ENCODE measurements at places on chromosomes 3 and 15.

GRCh38 chr15:40085266-40085665 is 23.4 kb downstream of the BMF start:
- DNase-seq = no peak

- no peak for DNase-seq
Measured at GRCh38 chr15:58017869-58018268, 47.6 kb downstream of the ALDH1A2 start.

- no peak for DNase-seq
Measured at GRCh38 chr15:77371850-77372563, 47.9 kb downstream of the PEAK1 start.

GRCh38 chr15:101354891-101355623 is 60.0 kb upstream of the SNRPA1 start:
- DNase-seq = no peak

DNA sequence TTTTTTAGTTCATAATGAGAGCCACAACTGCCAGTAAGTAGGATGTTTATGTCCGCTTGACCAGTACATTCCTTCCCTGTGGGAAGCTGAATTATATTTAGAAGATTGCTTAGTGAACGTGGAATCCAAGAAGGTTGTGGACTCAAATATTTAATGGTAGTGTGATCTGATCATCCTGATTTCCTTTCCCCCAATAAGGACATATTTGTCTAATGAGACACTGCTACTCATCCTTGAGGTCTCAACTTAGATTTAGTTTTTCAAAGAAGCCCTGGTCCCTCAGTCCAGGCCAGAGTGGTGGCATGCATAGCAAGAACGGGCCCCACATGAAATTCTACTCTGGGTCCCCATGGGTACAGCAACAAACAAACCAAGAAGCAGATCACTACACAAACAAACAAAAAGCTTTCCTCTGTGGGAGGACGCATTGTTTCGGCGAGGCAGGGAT is 60.8 kb downstream of the USP13 start:
- DNase-seq = no peak

- no peak for DNase-seq
Measured at GRCh38 chr3:195838714-195839113, 27.0 kb upstream of the MUC4 start.

- no peak for DNase-seq
Measured at GRCh38 chr3:178859386-178859785, 212.2 kb downstream of the ZMAT3 start.

- DNase-seq = no peak
Measured at GRCh38 chr3:195032106-195032759, 238.7 kb downstream of the XXYLT1 start.

GRCh38 chr3:180072786-180073185 is 36.0 kb upstream of the PEX5L start:
- no peak for DNase-seq

DNA sequence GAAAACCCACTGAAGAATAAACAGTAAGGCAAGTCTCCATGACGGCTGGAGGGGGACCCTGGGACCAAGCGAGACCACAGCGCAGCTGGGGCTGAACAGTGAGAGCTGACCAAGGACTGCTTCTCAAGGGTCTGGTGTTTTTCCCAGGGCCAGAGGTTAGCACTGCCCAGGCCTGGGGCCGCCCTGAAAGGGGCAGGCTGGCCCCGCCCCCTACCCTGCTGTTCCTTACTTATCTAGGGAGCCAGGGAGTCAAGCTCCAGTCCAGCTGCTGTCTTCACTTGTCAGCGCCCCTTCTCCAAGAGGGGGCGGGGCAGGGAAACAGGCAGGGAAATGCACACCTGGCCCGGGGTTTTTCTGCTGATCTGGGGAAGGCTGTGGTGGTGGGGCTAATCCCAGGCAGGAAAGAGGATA is 51.6 kb upstream of the HACD2 start:
- DNase-seq = no peak

- DNase-seq = no peak
Measured at GRCh38 chr15:48084759-48085590, 35.8 kb upstream of the SLC24A5 start.

- no peak for DNase-seq
Measured at GRCh38 chr15:89114990-89115389, 26.7 kb downstream of the ABHD2 start.

DNA sequence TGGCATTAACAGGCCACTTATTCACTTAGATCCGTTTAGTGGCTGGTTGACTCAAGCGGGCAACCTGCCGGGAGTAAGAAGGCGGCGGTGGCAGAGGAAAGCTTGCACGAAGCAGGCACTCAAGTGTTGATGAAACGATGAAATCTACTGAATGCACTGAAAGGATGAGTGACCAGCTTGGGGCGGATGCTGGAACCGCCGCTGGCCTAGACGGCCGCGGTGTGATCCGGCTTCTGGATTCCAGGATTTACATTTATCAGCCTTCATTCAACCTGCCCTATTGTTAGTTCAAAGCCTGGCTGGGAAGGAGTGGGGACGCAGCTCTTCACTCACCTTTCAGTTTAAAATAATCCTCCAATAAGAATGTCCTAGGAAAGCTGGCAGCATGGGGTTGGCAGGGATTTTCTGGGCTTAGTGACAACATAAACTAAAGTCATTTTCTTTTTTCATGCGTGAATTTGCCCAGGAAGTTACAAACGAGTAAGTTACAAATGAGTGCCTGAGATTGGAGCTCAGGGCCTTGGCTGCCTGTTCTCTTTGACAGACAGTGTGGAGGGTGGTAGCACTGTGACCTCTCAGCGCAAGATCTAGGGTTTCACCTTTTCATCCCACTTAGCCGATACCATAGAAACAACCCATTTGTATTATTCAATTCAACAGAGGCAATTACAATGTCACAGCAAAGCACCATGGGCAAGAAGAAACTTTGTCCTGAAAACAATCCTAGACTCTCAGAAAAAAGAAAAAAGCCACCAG is 1.1 kb upstream of the PLCH1 start:
- no peak for DNase-seq

GRCh38 chr3:82939491-82940097 is 1178.1 kb upstream of the GBE1 start:
- no peak for DNase-seq

- no peak for DNase-seq
Measured at GRCh38 chr3:131194816-131195215, 168.1 kb downstream of the NEK11 start.

DNA sequence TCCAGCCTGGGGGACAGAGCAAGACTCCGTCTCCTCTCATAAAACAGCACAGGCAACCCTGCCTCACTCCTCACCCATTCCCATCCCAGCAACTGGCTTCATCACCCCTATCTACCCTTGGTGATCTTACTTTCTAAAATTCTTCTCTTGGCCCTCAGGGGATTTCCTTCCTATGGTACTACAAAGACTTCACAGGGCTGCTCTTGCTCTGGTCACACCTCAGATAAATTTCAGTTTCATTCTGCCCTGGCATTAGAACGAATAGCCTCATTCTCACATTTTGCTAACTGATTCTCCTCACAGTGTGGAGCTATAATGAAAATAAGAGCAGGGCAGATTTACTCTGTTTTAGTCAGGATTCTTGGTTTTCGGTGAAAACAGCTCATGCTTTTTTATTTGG is 22.1 kb upstream of the CRBN start:
- DNase-seq = no peak

- no peak for DNase-seq
Measured at GRCh38 chr3:73235768-73236167, 174.3 kb downstream of the EBLN2 start.

GRCh38 chr15:90606641-90607040 is 76.9 kb downstream of the CRTC3 start:
- DNase-seq = no peak

- DNase-seq = no peak
Measured at GRCh38 chr15:73630921-73631362, 2.2 kb downstream of the NPTN start.

GRCh38 chr3:196096382-196096953 is 14.6 kb upstream of the TFRC start:
- no peak for DNase-seq

DNA sequence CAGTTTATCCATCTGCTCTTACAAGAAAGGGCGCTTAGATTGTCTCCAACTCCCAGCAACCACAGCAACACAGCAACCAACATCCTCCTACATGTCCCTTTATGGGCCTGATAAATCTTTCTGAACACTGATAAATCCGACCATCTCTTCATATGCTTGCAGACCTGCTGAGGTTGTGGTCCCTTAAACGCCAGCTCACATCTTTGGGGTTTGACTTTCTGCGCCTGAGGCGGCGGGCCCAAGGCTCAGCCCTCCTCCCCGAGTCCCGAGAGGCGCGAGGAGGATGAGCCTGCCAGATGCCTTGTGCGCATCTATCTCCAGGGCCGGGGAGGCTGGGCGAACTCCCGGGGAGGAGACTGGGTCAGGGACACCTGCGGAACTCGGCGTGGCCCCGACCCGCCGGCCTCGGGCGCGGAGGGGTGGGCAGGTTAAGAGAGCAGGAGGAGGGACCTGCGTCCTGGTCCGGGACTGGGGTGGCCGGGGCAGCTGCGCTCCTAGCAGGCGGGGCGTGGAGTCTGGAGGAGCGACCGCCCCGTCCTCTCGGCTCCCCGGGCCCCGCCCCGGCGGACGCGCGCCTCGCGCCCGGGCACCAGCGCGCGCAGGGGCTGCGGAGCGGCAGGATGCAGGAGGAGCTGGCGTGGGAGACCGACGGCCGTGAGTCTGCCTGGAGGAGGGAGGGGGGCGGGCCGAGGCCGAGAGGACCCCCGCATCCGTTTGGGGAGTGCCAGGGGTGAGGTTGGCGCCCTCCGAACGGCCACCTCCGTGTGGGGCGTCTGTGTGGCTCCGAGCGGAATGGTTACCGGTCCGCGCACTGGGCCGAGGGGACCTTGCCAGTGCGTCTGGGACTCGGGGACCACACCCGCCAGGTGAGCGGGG is at the start of gene ANKDD1A:
Gene ANKDD1A (plus strand): TSS at position 592 of the 876 bp plus-strand sequence. CDS start 29 bp downstream, at position 621.
- no peak for DNase-seq

- DNase-seq = no peak
Measured at GRCh38 chr15:64909546-64909945, 2.2 kb upstream of the ANKDD1A start.

DNA sequence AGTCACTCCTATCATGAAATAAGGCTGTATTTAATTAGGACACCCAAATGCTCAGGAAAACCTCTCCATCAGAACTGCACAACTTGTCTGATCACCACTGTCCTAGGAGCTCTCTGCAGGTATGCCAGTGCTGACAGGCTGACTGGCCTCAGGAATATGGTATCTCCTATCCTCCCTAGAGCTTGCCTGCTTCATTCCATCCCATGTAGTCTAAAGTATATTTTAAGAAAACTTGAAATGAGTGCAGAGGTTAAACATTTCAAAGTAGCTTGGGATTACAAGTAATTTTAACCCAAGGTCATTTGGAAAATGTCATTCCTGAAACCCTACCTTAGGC is 23.7 kb downstream of the FILIP1L start:
- DNase-seq = no peak

GRCh38 chr3:142609136-142609535 is 12.9 kb downstream of the PLS1 start:
- DNase-seq = no peak

- DNase-seq = no peak
Measured at GRCh38 chr3:87288446-87288845, 12.1 kb upstream of the POU1F1 start.

DNA sequence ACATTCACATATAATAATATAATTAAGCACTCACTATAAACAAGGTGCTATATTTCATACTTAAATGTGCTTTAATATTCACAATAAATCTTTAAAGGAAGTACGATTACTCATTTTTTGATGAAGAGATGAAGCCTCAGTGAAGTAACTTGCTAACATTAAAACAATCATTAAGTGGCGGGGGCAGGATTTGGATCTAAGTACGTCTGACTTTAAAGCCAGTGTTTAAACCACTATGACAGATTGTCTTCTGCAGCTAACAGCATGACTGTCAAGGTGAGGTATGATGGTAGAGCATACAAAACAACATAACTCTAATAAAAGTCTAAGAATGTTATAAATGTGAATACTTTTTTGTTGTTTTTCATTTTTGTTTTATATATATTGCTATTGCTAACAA is 862.1 kb downstream of the ROBO1 start:
- DNase-seq = no peak

- DNase-seq = no peak
Measured at GRCh38 chr3:62139957-62140356, 233.4 kb downstream of the FEZF2 start.

DNA sequence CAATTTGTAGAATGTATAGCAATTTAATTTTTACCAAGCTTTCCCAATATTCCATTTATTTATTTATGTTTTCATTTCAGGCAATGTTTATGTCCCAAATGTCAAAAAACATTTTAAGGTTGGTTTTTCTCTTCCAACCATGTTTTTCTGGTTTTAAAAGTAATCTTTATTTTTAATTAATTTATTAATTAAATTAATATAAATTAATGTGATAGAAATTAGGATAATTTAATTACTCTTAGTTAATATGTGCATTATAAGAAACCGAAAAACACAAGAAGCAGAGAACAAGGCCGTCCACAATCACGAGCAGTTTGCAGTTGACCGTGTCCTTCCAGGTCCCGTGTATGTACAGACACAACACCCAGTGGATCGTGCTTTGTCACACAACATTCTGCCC is 34.2 kb downstream of the FBXO45 start:
- DNase-seq = no peak

GRCh38 chr15:32838820-32839219 is 121.0 kb downstream of the GREM1 start:
- peak; percentile 87 for DNase-seq

- DNase-seq = no peak
Measured at GRCh38 chr3:121818578-121818977, 16.3 kb downstream of the IQCB1 start.

DNA sequence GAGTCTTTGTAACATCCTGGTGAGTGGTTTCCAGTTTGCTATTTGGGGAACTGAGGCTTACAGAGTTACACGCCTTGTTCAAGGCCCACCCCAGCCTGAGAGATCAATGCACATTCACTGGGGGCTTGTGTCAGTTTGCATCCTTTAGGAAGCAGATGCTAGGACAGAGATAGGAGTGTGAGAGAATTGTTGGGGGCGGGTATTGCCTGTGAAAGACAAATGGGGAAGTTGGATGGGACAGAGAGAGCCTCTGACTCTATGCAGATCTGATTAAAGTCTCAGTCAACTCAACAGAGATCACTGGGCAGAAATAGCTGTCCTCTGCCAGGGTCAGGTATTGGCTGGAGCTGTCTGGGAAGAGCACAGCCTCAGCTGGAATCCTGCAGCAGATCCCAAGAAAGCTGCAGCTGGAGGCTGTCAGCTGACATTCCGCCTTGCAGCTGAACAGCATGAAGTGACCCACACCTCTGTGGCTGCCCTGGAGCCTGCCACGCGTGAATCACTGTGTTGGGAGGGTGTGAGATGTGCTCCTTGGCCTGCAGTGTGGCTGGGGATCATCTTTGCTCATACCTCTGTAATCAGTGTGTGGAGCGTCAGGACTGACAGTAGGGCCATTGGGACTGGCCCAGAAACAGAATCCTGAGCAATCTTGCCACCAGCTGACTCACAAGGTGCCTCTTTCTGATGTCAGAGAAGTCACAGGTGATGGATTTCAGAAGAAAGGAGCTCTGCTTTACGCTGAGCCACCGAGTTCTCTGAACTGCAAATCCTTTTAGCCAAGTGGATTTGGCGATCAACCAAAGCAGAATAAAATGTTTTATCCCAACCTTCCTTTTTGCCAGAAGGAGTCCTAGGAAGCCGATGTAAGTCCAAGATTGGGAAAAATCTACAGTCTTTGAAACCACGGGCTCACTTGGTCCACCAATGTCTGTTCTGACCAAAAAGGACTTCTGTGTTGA is 284.1 kb upstream of the LRRFIP2 start:
- DNase-seq = no peak

GRCh38 chr3:55480911-55481743 is 6.0 kb downstream of the WNT5A start:
- DNase-seq = no peak
